ENCODE measurements at places on chromosomes 11 and 22.

- no peak for DNase-seq
Observed at GRCh38 chr11:95108159-95108611, 18.5 kb downstream of the ENDOD1 start.

DNA sequence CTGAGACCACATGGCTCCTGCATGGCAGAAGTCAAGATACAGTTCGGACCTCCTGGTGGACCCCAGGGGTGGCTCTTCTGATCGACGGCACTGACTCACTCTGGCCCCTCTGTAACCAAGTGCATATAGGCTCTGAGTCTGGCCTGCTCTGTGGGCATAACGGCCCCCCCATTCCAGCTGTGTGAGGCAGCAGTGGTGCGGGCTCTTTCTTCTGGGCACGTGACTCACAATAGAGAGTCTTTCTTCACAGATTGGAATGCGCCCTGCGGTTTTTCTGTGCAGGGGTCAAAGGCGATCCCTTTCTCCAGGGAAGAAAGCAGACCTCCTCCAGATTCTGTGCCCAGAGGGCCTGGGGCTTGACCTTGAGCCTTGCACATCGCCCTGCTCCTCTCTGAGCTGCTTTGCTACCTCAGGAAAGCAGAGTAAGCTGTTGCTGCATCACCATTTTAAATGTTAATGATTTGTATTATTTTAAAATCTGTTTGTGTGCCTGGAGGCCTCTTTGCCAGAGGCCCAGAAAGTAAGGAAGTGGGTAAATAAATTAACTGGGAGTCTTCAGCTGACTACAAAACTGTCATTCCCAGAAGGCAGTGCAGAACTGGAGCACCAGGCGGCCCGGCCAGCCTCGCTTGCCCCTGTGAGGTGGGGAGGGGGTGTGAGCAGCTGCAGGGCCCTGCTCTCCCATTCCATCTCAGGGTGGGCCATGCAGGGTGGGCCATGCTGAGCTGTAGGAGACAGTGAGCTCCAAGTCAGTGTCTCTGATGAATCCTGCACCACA, 199.0 kb downstream of the GRIK4 start:
- no peak for DNase-seq

DNA sequence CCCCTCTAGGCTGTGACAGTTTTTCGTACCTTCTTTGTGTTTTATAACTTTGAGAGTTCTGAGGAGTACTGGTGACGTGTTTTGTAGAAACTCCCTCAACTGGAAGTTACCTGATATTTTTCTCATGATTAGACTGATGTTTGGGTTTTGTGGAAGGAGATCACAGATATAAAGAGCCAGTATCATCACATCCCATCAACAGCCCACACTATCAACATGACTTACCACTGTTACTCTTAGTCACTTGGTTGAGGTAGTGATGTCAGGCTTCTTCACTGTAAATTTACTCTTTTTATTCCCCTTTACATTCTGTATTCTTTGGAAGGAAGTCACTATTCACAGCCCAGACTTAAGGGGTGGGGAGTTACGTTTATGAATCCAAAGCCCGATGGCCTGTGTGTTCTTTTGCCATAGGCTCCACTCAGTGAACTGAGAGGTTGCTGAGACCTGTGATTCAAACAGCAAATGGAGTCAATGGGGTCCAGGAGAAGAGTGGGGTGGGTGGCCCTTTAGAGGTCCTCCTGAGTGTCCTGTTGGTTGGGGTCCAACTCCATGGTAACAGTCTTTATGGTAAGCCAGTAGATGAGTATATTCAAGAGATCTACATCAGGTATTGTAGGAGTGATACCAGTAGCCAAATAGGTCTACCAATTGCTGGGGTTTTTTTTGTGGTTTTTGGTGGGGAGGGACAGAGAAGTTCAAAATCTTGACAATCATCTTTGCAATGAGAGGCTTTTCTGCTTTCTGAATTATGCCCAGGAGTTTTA, 15.2 kb upstream of the MS4A4E start:
- DNase-seq, result no peak

DNA sequence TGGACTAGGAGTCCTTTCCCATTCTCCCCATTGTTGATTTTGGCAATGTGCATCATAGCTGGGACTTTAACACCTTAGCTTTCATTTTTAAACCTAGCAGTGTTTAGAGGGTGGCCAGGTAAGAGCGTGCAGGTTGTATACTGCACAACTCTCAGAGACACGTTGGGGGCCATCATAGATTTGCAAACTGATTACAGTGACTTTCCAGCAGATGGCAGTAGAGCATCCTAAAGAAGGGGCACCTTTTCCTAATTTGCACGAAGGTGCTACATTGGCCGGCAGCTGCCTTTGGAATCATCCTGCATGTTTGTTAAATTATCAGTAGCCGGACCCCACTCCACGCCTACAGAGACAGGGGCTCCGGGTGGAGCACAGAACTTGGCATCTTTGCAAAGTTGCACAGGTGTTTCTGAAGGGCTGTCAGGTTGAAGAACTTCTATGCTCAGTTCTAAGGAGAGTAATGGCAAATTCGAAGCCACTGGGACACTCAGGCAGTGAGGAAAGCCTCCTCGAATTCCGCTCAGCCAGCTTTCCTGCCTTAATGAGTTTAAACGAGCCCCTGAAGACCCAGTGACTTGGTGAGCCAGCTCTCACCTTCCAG, 7.7 kb downstream of the LHFPL7 start:
- peak; percentile 34 for DNase-seq

DNA sequence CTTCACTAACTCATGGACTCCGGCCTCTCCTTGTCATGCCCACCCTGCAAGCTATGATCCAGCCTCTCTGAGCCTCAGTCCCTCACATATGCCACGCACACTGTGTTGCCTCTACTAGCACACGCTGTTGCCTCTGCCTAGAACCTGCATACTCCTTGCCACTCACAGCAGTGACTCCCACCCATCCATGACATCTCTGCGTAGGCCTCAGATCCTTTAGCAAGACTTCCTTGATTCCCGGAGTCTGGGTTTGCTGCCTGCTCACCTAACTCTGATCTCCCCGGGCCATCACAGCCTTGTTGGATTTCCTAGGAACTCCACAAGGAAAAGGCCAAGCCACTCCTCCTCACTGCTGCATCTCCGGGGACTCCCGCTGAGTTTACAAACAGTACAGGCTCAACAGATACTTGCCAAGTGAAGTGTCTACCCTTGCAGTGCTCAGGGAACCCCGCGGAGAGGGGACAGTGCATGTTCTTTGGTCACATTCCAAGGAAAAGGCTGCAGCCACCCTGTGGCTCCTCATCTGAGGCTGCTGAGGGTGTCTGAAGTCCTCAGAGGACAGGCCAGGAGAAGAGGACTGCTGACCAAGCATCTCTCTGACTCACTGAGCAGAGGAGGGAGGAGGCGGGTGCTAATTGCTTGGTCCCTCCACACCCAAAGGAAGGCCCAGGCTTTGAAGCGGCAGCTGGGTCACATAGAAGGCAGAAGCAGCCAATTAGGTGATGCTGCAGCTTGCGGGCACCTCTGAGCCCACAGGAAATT, 42.4 kb upstream of the NAV2 start:
- no peak for DNase-seq

- DNase-seq, result no peak
Observed at GRCh38 chr11:47375020-47375419, 3.3 kb downstream of the SPI1 start.

Data from SHP77 treated with DMSO at 0.1 percent for 48 hours (cell line).